ENCODE measurements at places on chromosomes 7 and 10.

DNA sequence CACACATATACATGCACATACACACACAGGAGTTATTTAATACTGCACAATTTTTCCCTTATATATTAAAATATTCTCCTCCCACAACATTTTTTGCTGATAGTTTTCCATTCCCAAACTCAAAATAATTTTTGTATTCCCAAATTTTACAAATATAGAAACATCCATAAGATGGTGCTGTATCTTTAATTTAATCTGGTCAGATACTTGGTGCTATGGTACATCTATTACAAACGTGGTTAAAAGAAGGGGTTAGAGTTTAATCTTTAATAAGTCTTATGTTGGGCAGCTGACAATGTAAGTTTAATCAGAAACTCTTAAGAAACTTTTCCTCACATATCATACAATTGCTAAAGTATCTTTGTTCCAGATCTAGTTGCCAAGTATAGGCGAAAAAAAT, 10.2 kb upstream of the CADPS2 start:
- no peaks in the 10 kb centered on the region for H3K4me1 ChIP-seq
- no peaks in the 10 kb centered on the region for H3K36me3 ChIP-seq
- no peak overlapping the region for H3K4me3 ChIP-seq
- H3K27ac ChIP-seq, result no peak overlapping the region
- H3K27me3 ChIP-seq, result no peaks in the 10 kb centered on the region

DNA sequence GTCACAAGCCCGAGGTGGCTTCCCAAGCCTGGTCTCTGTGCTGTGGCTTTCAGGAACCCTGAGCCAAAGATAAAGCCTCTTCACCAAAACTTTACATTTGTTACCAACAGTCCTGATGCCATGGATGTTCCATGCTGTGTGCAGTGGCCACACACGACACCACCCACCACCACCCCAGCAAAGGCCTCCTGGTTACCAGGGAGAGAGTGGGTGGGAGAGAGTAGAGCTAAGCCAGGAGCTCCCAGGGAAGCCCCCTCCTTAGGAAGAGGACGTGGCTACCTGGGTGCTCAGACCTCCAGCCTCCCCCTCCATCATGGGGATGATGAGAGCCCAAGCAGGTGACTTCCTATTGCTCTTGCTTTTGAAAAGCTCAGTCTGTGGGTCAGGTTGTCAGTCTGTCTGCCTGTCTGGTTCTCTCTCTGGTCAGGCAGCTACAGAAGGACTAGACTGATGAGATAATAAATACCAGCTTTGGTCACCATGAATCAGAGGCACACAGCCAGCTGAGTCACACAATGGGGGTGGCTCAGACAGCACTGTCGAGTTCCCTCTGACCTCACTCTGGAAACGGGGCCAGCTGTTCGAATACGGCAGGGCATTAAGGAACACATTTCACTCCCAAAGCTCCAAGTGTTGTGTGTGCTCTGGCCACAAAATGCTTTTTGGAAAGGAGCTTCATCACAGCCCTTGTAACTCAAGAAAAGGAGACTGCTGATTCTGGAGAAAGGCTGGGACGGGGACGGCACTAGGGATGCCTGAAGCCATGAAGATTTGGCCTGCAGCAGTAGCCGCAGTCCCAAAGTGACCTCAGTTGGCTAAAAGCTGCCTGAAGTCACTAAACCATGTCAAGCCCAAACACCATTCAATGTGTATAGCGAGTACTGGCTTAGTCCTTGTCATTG, 166.0 kb downstream of the FANK1 start:
- H3K4me3 ChIP-seq, result peak overlapping the region; percentile 1
- no peaks in the 10 kb centered on the region for H3K36me3 ChIP-seq
- peak; percentile 89 for DNase-seq

DNA sequence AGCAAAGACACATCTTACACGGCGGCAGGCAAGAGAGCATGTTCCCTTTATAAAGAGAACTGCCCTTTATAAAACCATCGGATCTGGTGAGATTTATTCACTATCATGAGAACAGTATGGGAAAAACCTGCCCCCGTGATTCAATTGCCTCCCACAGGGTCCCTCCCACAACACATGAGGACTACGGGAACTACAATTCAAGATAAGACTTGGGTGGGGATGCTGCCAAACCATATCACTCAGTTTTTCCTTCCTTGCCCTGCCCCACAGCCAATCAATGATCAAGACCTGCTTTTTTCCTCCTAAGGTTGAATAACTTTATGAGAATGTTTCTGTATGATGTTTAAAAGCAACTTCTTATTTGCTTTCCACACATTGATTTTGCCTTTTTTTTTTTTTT, 3.1 kb upstream of the PTPRE start:
- no peaks in the 10 kb centered on the region for H3K27me3 ChIP-seq
- peaks cover 13% of the 10 kb centered on the region for H3K4me1 ChIP-seq
- no peaks in the 10 kb centered on the region for H3K36me3 ChIP-seq
- no peak for DNase-seq

DNA sequence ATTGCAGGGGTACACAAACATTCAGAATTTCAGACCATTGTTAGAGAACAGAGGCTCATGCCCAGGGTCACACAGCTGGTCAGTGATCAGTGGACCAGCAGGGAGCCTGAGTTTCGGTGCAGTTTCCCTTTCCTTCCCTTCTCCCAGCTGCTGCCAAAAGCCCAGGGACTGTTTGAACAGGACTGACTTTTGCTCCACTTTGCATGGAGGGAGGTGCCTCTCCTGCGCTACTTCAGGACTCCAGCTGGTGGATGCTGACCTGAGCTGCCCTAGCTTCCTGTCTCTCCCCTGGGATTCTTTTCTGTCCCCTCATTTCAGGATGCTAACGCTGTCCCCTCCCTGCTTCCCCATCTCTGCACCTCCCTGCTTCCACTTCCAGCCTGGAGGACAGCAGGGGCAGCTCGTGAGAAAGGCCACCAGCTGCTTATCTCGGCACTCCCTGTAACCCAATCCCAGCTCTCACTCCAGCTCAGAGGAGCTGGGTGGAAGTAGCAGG, 14.5 kb downstream of the SH2D4B start:
- no peaks in the 10 kb centered on the region for H3K36me3 ChIP-seq

DNA sequence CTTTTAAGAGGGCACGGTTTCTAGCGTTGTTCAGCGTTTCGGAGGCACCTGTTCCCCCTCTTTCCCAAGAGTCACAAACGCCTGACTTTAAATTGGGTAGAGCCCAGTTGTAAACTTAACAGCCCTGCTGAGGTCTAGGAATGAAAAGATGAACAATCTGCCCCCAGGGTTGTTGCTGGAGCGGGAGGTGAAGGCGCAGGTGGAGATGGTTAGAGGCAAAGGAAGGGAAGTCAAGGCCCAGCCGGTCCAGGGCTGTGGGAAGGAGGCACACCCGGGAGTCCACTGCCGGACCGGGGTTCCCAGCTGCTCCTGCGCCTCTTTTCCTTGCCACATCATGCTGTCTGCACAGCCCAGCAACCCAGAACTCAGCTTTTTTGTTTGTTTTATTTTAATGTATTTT, 770 bp downstream of the PRXL2A start:
- H3K27ac ChIP-seq, result peak overlapping the region; percentile 65
- no peaks in the 10 kb centered on the region for H3K27me3 ChIP-seq
- peak overlapping the region; percentile 73 for H3K4me3 ChIP-seq

DNA sequence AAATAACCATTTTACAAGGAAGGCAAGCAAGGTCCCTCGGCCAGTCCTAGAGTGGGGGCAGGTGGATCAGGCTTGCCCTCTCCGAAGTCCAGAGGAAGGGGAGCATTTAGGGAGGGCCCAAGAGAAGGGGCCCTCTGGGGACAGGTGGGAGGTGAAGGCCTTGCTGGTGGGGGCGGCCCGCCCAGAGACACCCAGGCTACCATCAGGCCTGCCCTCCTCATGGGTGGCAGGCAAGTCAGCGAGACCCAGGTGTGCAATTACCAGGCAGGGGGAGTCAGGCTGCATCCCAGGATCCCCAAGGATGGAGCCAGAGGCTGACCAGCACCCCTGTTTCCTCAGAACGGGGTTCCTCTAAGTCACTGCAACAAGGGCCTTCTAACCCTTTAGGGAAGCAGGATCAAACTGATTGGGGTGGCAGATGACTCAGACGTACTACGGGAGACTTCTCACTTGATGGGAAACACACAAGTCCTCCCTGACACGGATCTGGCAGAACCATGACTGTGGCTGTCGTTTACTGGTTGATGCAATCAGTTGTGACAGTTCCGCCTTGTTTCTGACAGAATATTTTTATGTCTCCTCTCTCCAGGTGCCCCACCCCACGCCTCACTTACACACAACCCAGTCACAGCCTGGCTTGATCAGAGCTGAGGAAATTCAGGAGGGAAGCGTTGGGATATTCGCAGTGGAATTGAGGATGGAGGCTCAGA, 8.2 kb downstream of the LOXL4 start:
- H3K4me1 ChIP-seq, result peaks cover 45% of the 10 kb centered on the region
- no peaks in the 10 kb centered on the region for H3K27me3 ChIP-seq
- no peak overlapping the region for H3K27ac ChIP-seq
- H3K36me3 ChIP-seq, result no peaks in the 10 kb centered on the region
- H3K4me3 ChIP-seq, result no peak overlapping the region

- no peaks in the 10 kb centered on the region for H3K27me3 ChIP-seq
- no peak for DNase-seq
- peaks cover 67% of the 10 kb centered on the region for H3K4me1 ChIP-seq
- peak overlapping the region; percentile 95 for H3K27ac ChIP-seq
- H3K4me3 ChIP-seq, result peak overlapping the region; percentile 50
Measured at GRCh38 chr10:44981172-44982113, 2.8 kb upstream of the DEPP1 start.

GRCh38 chr7:105677817-105678573, 96.7 kb upstream of the EFCAB10 start:
- no peaks in the 10 kb centered on the region for H3K36me3 ChIP-seq
- H3K27ac ChIP-seq, result no peak overlapping the region
- no peaks in the 10 kb centered on the region for H3K27me3 ChIP-seq
- H3K4me3 ChIP-seq, result peak overlapping the region; percentile 67

DNA sequence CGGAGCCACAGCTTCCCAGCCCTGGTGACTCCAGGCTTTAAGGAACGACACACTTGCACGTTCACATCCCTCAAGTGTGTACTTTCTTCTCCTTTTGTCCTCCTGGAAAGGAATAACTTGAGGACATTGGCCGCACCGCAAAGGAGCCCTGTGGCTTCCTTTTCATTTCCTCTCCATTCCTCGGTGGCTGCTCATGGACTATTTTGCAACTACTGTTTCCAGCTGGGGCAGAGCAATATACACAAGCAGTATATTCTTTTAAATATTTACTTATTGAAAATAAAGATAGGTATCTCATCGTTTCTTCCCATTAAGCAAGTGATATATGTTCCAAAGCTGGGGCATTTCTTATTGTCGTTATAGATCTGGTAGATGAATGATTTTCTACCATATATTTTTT, 97.2 kb upstream of the LYZL1 start:
- DNase-seq, result no peak
- H3K27me3 ChIP-seq, result no peaks in the 10 kb centered on the region
- H3K4me3 ChIP-seq, result no peak overlapping the region
- no peaks in the 10 kb centered on the region for H3K36me3 ChIP-seq
- H3K27ac ChIP-seq, result no peak overlapping the region

GRCh38 chr7:22200238-22200637, 156.7 kb downstream of the RAPGEF5 start:
- DNase-seq, result no peak
- H3K27ac ChIP-seq, result no peak overlapping the region
- peaks cover 8% of the 10 kb centered on the region for H3K4me1 ChIP-seq
- no peaks in the 10 kb centered on the region for H3K36me3 ChIP-seq
- H3K4me3 ChIP-seq, result no peak overlapping the region

DNA sequence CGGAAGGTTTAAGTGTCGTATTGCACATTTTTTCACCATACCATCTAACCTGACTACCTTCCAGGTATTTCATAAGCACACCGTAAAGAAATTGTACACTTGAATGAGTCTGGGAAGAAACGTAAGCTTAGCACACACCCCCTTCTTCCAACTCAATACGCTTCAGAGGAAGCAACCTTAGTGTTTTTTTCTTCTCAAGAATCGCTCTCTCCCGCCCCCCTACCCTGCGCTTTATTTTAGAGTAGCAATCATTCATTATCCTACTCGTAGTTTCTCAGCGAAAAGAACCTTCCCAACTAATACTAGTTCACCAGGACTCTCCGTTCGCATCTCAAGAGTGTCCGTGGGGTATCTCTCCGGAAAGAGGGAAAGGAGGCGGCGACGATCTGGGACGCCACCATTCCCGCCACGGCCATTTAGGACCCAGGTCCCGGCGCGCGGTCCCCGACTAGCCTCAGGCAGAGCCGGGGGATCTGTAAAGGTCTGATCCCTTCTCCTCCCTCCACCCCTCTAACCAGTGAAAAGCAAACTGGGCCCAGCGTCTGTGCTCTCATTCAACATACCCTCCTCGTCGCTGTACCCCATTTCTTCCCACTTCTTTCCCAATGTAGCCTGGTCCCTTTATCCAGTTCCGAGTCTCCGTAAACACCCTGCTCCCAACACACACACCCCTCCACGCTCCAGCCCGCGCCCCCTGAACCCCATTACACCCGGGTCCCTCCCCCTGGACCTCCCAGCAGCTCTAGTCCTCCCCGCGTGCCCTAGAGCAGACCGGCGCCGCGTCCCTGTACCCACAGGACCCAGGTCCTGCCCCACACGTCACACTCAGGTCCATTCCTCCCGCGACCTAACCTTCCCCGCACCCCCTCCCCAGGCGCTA, 16.0 kb downstream of the MYOZ1 start:
- DNase-seq, result no peak
- H3K27me3 ChIP-seq, result no peaks in the 10 kb centered on the region
- peaks cover 15% of the 10 kb centered on the region for H3K4me1 ChIP-seq
- no peaks in the 10 kb centered on the region for H3K36me3 ChIP-seq
- peak overlapping the region; percentile 71 for H3K27ac ChIP-seq
- H3K4me3 ChIP-seq, result peak overlapping the region; percentile 91

DNA sequence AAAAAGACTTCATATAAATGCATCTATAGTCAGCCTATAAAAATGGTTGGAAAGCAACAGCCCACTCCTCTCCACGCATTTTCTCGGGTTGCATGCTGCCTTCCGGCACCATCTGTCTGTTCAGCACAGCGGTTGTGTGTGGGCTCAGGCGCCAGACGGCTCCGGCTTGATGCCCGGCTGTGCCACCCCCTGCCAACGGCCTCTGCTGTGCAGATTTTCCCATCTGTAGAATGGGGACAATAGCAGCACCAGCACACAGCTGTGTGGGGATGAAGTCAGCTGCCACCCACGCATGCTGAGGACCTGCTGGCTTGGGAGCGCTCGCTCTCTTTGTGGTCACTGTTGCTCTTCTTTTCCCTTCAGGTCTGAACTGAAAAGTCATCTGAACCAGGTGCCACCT, 19.5 kb downstream of the PRKAG2 start:
- no peak overlapping the region for H3K27ac ChIP-seq
- no peaks in the 10 kb centered on the region for H3K27me3 ChIP-seq
- H3K4me3 ChIP-seq, result no peak overlapping the region

GRCh38 chr7:100219271-100219737, 445 bp upstream of the PVRIG start:
- no peak for DNase-seq
- no peaks in the 10 kb centered on the region for H3K4me1 ChIP-seq
- H3K27ac ChIP-seq, result no peak overlapping the region
- no peaks in the 10 kb centered on the region for H3K36me3 ChIP-seq
- H3K27me3 ChIP-seq, result no peaks in the 10 kb centered on the region
